ENCODE measurements at places on chromosomes 11 and 22.

GRCh38 chr11:40291741-40292140 lies 1167.7 kb downstream of the LRRC4C start:
- DNase-seq: no peak

DNA sequence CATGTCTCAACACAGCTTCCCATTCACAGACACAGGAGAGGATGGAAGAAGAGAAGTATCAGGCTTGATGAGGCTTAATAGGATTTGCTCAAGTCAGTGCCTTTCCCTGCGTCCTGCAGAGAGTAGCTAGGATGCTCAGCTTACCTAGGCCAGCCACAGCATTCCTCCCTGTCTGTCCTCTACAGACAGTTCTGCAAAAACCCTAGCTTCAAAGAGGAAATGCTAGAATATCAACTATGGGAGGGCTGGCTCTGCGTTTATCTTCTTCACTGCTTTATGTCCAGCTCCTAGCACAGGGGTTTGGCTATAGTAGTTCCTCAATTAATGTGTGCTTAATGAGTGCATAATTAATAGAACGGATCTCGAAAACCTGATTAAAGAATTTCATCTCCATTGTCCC lies 16.4 kb downstream of the KCNJ5 start:
- DNase-seq: no peak

DNA sequence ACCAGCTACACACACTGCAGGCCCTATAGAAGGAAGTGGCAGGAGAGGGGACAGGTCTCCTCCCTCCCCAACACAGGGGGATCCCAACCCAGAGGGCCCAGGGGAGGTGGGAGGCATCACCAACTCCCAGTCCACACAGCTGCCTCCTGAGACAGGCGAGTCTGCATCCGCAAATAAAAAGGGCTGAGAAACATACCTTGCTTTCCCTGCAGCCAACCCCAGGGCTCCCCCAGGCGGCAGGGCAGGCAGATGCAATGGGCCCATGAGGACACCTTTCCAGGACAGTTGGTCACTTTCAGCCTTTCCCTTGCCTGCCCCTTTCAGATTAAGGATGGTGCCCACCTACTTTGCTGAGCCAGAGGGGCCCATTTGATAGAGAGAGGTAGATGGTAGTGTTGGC lies 180.0 kb downstream of the BRD1 start:
- no peak for DNase-seq

DNA sequence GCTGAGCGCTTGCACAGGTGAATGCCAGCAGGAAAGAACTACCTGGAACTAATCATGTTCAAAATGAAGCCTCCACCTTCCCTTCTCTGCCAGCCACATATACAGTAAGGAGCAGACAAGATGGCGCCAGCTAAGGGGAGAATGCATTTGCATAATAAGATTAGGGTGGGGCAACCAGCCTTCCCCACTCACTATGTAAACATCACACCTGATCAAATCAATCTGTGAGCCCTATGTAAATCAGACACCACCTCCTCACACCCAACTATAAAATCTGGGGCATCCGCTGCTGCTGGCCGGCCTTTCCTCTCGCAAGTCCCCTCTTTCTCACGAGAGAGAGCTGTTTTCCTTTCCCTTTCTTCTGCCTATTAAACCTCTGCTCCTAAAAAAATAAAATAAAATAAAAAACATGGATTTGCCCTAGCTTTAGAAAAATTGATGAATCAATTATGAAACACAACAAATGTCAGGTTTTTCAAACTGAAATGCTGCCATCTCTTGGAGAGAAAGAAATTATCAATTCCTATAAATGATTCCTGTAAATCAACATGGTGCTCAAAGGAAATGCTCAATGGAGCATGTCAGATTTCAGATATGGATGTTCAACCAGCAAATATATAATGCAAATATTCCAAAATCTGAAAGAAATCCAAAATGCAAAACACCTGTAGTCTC lies 108.9 kb downstream of the SGSM3 start:
- no peak for DNase-seq

- DNase-seq: no peak
Observed at GRCh38 chr11:26201411-26201810, 130.5 kb upstream of the ANO3 start.

GRCh38 chr11:17865765-17866428 lies 131.3 kb downstream of the KCNC1 start:
- no peak for DNase-seq

- DNase-seq: no peak
Observed at GRCh38 chr11:41659985-41660384, 200.5 kb upstream of the LRRC4C start.

DNA sequence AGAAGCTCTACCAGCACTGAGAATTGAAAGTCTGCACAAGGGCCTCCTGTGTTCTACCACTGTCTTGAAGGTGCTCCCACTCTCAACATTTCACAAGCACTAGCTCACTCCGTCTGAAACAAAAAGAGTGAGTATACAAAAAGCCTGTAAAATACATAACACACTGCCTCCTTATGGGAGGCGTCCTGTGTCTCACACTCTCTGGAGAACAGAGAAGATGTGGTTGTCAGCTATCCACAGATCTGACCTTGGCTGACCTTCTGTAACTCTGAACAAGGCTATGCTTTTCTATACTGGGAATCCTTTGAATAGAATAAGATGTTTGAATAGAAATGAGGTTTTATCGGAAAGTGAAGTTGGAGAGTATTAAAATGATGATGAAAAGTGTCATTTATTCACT lies 171.3 kb upstream of the TMEM45B start:
- no peak for DNase-seq

GRCh38 chr11:28858076-28858475 lies 749.9 kb downstream of the METTL15 start:
- no peak for DNase-seq

- no peak for DNase-seq
Observed at GRCh38 chr22:37801946-37802309, 5.8 kb upstream of the GCAT start.

DNA sequence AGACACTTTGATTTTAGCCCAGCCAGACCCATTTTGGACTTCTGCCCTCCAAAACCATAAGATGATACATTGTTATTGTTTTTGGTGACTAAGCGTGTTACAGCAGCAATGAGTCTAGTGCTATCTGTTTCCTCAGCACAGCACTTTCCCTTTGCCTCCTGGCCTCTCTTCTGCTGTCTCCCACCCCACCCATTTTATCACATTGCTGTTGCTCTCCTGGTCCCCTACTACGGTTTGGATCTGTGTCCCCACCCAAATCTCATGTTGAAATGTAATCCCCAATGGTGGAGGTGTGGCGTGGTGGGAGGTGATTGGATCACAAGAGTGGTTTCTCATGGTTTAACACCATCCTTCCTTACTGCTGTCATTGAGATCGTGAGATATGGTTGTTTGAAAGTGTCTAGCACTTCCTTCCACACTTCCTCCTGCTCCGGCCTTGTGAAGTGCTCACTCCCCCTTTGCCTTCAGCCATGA lies 59.8 kb upstream of the CD82 start:
- no peak for DNase-seq

DNA sequence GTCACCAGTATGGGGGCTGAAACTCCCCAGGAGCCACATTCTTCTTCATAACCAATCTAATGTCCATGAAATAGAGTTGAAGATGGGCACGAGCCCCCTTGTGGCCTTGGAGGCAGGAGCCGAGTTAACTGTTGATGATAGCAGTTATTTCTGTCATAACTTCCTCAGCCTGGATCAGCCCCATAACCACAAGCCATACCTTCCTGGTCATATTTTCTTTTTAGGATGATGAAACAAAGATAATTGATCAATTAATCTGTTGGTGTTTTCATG lies 65.0 kb upstream of the TTC12 start:
- DNase-seq: no peak

- DNase-seq: peak; percentile 52
Observed at GRCh38 chr11:128720522-128720985, 26.7 kb downstream of the FLI1 start.

DNA sequence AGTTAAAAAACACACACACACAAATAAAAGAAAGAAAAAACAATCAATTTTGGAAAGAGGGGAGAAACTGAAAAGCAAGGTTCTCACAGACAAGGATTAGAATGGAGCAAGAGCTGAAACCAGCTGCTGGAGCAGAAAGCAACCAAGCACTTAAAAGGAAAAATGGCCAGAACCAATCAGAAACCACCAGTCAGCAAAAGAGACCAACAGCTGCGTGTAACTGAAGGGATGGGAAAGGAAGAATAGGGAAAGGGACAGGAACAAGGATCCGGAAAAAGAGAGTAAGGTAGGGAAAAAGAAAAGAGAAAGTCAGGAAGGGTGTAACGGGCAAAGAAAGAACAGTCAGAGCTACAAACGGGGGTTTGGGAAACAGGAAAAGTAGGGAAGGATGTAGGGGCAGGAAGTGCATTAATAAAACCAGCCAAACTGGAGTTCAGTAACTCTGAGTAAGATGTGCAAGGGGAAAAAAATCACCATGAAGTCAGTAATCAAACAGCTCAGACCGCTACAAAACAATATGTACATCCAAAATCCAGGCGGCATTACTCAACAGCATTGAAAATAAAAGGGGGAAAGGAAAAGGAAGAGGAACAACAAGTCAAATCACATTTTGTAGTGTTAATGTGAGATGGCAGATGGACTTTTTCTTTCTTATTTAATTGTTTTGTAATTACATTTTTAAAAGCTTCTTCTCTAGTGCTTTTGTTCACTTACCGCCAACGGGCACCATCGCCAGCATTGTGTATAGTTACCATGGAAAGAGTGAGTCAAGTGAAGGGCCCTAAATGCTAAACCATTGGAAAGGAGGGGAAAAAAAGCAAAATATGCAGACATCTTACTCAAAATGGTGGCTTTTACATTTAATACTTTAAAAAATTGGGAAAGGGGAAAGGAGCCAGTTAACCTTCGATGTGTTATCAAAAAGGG lies 49.2 kb downstream of the APOL5 start:
- DNase-seq: no peak

DNA sequence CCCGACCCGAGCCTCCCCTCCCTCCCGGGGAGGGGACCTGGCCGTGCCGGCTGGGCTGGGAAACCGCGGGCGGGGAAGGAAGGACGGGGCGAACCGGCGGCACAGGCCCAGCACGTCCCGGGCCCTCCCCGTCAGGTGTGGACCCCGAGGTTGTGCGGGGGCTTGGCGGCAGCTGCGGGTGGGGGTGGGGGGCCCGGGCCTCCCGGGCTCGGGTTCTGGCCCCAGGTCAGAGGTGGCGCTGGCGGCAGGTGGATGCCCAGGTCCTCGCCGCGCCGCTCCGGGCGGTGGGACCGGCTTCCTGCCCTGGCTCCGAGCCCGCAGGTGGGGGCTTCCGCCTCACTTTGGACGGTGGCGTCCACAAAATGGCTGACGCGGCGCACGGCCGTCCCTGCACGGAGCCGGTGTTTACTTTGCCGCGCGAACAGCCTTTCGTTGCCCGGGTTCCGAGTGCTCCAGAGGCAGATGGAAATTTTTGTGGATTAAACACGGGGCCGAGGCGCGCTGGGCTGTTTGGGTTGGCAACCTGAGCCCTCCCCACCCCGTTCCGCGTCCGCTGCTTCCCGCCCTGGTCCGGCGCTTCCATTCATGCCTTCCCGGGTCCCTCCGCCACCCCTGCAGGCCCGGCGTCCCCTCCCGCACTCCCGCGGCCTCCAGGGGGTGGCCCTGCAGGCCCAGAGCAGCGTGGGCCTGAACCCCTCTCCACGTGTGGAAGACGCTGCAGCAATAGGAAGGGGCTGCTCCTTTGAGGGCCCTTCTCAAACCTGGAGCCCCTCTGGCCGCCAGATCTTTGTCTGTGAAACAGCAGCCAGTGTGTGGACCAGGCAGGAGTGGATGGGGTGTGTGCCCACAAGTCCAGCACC lies 92.0 kb upstream of the KCNQ1OT1 start:
- peak; percentile 44 for DNase-seq

GRCh38 chr11:57425565-57426438 lies 1.1 kb downstream of the SLC43A3 start:
- DNase-seq: no peak

DNA sequence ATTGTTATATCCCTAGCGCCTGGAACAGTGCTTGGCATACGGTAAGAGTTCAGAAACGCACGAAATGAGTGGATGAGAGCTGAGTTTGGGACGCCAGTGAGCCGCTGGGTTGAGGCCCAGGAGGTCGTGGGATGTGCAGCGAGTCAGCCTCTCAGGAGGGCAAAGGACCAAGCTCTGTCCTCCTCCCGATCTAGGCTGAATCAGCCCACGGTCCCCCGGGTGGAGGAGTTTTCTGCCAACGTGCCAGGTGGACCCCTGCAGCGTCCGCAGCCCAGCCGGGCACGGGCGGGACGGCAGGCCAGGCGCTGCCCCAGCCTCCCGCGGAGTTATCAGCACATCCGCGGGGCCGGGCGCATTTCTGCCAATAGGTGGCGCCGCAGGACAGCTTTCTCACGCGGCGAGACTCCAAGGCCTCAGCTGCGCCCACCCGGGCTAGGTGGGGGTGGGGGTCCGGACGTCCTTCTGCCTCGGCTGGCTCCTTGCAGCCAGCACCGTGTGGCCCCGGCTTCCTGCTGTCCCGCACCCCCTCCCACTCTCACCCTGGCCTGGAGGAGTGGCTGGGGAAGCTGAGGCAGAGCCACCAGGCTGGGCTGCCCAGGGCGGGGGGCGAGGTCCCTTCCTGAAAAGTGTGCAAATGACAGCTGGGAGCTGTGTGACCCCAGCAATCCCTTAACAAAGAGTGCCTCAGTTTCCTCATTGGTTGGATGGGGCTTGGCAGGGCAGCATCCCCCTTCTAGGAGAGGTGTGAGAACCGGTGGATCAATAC lies 2.2 kb upstream of the RPS19BP1 start:
- DNase-seq: peak; percentile 81

GRCh38 chr11:61384271-61385242 lies 7.8 kb upstream of the TMEM216 start:
- no peak for DNase-seq

DNA sequence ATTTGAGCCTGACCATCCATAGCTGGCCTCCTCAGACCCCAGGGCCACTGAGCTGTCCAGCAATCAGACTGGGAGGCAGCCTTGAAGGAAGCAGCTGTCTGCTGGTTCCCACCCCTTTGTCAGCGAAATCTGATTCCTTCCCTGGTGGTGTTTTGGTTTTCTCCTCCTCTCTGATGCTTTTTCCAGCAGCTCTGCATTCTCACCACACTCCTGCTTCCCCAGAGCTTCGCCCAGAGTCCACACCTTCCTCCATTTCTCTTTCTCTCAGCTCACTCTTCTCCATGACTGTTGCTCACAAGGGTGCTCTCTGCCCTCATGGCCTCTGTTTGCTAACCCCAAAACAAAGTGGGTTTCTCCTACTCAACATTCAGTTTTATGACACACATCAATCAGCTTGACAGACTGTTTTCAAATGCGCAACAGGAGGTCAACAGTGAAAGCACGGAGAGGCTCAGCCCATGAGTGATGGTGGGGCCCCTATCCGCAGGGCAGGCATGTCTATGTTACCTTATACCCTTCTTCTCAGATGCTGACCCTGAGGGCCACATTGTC lies 130.6 kb upstream of the MTNR1B start:
- DNase-seq: no peak

Measured in CD4-positive, alpha-beta T cell treated with Interleukin-10 for 1 hour (primary cell).